Left lung (tissue), 14 donors: ENCODE measurements at places on chromosomes 12 and 14. TPM values are rescaled to one million over a fixed set of nuclear protein-coding genes. Genes with fewer than 3 reads are reported as not detected.

Gene GPR65
- total RNA-seq: 3.1 TPM

Gene SNRPF
- total RNA-seq: 25.4 TPM

Gene SERPINA9
- not detected for total RNA-seq

GRCh38 chr12:57455374-57456144 lies 452 bp downstream of the INHBE start:
- no peak for DNase-seq

- peak; percentile 83 for DNase-seq
Measured at GRCh38 chr12:46268583-46269428, at the start of gene SLC38A1. SLC38A1 (minus strand) TSS chr12:46269043; CDS start chr12:46239800, 29,243 bp downstream.

DNA sequence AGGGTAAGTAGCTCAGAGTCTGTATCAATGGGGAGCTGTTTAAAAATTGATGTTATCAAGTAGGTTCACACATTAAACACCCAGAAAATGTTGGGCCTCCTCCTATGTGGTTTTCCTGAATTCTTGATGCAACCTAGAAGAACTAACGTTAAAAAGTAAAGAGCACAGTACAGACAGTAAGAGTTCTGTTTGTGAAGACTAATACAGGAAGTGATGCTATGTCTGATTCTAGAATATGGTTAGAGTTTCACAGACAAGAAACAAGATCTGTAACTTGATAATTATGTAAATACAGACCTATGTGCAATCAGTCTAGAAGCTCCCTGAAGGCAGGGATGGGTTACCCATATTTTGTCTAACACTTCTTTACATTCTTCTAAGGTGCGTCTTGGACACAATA lies 214.9 kb upstream of the BTG1 start:
- no peak for DNase-seq

GRCh38 chr12:47876440-47876960 lies 28.3 kb downstream of the VDR start:
- no peak for DNase-seq

DNA sequence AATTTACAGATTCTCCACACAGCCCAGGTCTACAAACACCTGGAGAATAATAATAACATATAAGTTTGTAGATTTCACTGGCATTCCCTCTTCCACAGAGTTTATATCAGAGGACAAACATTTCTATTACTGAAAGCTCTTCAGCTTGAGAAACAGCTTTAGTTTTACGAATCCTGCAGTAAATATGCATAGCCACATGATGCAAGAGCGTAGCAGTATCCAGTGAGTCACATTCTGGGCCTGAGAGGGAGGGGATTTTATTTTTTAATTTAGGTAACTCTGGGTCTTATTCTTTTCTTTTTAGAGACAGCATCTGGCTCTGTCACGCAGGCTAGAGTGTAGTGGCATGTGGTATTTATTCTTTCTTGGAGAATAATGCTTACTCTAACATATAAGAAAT lies 1002.8 kb downstream of the TRHDE start:
- no peak for DNase-seq

- DNase-seq: no peak
Measured at GRCh38 chr12:6494968-6495367, 1.1 kb downstream of the NCAPD2 start.

DNA sequence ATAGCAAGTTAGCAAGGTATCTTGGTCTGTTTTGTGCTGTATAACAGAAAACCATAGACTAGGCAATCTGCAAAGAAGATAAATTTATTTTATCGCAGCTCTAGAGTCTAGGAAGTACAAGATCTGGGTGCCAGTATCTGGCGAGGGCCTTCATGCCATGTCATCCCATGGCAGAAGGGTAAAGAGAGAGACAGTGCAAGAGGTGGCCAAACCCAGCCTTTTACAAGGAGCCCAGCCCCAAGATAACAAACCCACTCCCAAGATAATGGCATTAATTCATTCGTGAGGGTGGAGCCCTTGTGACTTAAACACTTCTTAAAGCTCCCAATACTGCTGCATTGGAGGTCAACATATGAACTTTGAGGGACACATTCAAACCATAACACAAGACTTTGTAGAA lies 16.9 kb downstream of the RPS29 start:
- DNase-seq: no peak

- DNase-seq: no peak
Measured at GRCh38 chr14:92558319-92558718, 44.7 kb downstream of the RIN3 start.

GRCh38 chr12:121767525-121768016 lies 25.9 kb downstream of the RHOF start:
- DNase-seq: no peak

DNA sequence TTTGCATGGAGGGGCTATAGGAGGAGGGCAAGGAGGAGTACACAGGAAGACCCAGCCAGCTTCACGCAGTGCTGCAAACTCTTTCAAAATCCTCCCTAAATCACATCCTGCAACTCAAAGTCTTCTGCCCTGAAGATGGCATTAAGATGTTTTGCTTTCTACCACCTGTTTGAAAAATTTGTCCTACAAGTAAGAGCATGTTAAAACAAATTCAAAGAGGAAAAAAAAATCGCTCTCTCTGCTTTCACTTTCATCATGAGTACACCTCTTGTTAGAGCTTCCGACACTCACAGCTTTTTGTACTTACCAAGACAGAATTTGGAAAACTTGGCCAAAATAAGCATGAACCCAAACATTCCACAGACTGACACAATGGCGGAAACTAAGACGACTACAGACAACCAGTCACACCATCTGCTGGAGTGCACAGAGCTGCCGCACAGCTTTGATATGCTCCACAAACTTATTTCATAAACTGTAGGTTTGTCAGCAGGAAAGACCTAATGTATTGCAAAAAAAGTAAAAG lies 21.3 kb downstream of the GCH1 start:
- no peak for DNase-seq

GRCh38 chr12:68175557-68176061 lies 16.1 kb upstream of the IFNG start:
- no peak for DNase-seq

DNA sequence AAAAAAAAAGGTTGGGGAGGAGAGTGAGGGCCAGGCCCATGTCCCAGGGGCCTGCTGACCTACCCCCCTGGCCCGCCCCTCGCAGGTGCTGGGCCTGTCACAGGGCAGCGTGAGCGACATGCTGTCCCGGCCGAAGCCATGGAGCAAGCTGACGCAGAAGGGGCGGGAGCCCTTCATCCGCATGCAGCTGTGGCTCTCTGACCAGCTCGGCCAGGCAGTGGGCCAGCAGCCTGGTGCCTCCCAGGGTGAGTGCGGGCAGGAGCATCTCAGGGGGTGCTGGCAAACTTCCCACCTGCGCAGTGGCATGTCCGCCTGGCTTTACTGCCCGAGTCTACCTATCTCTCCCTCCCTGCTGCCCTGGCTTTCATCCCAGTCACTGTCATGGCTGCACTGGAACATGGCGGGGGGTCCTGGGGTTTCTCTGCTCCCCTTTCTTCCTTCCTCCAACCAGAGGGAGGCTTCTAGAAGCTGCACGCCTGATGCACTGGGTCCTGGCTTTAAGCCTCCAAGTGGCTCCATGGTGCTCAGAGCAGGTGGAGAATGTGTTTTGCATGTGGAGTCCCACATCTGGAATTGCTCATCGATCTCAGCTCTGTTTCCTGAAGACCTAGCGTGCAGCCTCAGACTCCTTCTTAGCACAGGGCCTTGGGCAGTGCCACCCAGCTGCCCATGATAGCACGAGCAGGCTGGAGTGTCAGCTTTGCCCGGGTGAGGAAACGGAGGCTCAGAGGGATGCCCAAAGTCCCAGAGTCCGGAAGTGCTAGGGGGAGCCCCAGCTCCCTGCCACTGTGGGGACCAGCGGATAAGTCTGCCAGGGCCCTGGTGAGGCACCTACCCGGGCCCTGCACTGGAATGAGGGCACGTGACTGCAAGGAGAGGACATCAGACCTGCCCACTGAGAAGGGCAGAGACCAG lies 46.3 kb downstream of the PHETA1 start:
- peak; percentile 76 for DNase-seq

- no peak for DNase-seq
Measured at GRCh38 chr12:99704036-99704435, 56.5 kb downstream of the GARIN6 start.

DNA sequence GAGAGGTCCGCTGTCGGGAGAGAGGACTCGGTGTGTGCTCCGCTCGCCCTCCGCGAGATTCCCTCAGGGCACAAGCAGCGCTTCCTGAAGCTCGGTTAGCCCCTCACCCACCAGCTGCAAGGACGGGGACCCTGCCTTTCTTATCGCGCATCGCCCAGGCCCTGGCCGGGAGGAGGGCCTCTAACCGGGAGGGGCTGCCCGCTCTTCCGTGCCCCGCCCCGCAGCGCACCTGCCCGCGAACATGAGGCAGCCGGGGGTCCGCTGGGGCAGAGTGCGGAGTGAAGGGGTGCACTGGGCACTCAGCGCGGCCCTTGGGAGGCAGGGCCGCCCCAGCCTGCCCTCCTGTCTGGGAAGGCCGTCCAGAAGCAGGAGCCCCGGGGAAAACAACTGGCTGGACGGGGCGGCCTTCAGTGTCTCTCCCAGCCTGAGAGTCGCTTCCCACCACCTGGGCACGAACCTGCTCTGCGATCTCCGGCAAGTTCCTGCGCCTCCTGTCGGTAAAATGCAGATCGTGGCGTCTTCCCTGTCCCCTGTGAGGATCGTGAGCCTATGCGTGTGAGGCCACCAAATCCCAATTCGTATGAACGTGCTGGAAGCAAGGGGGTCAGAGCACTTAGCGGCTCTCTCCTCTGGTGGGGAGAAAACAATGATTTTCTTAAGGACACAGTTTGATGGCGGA lies 28.0 kb upstream of the ADIPOR2 start:
- DNase-seq: peak; percentile 58

- peak; percentile 46 for DNase-seq
Measured at GRCh38 chr12:121095544-121096198, 37.0 kb upstream of the P2RX7 start.
